Globus pallidus (tissue), 1 donor: ENCODE measurements at places on chromosomes 7 and 10.

DNA sequence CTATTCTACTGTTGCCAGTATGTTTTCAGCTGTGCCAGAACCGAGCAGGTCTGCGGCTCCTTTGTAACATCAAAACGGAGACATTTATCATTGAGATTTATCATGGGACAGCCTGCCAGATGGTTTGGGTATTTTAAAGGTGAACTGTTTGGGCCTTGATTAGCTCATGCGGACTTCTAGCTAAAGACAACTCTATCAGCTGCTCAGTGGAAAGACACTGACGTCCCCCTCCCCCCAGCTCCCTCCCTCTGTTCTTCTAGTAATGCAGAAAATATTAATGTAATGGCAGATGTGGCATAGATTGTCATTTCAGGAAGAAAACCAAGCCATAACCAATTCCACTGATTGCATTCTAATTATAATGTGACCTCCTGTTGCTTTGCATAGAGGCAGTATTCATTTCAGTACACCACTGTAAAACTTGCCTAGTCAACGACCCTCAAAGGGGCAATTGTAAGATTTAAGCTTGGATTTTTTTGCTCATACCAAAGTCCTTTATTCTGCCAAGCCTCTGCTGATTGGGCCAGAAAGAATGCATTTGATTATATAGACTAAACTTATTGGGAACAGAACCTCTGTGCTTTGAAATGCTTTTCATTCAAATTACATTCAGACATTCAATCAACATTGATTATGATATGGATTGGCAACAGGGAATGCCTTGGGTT is 966.8 kb downstream of the LRMDA start:
- DNase-seq, result no peak

GRCh38 chr7:84188786-84189405 is 5.7 kb downstream of the SEMA3A start:
- DNase-seq, result peak; percentile 41

DNA sequence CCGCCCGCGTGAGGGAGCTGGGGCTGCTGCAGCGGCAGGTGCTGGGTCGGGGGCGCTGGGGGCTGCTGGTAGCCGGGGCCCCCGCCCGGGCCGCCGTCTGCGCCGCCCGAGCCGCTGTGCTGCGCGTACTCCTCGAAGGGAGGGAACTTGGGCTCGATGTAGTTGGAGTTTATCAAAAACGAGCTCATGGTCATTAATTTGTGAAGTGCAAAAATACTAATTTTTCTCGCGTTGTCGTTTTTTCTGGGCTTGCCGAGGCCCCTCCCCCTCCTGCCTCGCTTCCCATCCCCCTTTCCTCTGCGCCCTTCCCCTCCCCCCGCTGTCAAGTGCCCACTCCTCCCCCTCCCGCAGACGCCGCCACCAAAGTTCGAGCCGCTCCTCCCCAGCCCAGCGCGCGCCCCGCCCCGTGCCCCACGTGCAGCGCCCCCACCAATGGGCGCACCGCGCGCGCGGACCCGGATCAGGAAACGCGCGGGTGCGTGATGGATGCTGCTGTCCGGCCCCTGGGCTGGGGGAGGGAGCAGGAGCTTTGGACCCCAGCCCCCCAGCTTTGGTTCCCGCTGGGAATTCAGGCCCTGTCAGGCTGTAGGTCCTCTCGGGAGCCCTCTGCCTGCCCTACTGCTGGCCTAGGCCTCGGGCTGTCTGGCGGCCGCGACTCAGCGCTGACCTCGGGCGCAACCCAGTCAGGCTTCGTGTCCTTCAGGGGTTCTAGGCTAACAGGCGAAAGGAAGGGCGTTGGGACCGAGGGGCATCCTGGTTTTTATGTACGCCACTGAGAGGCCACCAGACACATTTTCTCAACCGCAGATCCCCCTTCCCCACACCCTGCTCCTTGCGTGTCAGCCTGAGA is at the start of gene HOXA4:
Gene HOXA4, minus strand, starts transcription at position 218 of the 850 bp plus-strand sequence. Its CDS starts 24 bp downstream, at position 194.
- peak; percentile 18 for DNase-seq

- DNase-seq, result peak; percentile 13
Observed at GRCh38 chr10:97974526-97975525, 55.6 kb downstream of the CRTAC1 start.

DNA sequence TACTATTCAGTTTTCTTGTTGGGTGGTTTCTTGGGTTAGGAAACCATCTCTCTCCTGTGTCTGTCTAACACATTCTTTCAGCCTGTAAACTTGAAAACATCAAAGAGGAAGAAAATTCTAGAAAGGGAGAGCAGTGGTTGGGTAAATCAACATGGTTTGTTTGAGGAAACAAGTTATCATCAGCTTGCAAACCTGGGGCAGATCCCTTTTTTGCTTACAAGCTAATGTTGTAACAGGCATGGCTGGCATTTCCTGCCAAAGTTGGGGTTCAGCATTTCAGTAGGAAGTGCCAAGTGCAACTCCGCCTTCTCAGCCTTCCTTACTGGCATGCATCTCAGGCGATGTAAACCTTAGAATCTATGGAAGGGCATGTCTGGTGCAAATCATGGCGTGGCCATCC is 112.6 kb downstream of the EEPD1 start:
- DNase-seq, result no peak

DNA sequence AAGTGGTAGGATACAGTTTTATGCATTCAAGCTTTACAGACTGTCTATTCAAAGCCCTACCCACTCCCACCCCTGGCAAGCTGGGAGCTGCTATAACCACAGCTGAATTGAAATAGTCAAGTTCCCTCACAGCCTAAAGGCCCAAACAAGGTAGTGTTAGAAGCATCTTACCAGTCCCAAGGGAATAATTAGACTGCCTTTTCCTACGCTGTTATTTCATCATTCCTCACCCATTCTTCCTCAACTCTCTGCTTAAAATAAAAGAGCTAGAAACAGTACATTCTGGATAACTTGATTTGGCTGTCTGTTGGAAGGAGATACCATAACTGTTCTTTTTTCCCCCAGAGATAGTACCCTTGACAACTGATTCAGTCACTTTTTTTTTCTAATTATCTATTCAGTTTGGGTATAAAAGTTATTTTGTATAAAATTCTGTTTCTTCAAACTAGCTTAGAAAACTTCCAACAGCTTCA is 54.0 kb downstream of the RAPGEF5 start:
- no peak for DNase-seq

DNA sequence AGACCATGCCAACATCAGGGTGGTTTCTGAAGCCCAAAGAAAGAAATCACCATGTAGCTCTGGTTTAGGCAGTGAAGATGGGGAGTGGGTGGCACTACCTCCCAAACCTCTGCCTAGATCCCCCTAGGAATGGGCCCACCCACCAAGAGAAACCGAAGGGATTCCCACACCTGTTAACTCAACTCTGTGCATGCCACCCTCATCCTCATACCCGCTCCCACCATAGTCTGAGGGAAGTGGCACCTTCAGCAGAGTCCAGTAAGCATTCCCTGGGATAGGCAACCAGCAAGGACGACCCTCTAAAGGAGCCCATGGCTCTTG is 1.7 kb upstream of the PLXNA4 start:
- no peak for DNase-seq

DNA sequence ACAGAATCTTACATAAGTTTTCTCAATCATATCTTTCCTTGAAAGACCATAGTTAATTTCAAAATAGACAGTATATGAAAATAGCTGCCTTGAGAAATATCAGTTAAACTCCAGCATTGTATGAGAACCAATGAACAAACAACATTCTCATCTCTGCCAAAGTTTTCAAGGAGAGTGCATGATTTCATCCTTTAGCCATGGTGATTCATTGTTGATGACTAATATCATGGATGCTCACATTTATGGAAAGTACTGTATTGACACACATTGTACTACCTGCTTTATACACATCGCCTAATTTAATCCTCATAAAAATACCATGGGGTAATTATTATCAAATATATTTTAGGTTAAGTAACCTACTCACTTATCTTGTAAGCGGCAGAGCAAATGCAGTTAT is 250.3 kb downstream of the CNTNAP2 start:
- no peak for DNase-seq

DNA sequence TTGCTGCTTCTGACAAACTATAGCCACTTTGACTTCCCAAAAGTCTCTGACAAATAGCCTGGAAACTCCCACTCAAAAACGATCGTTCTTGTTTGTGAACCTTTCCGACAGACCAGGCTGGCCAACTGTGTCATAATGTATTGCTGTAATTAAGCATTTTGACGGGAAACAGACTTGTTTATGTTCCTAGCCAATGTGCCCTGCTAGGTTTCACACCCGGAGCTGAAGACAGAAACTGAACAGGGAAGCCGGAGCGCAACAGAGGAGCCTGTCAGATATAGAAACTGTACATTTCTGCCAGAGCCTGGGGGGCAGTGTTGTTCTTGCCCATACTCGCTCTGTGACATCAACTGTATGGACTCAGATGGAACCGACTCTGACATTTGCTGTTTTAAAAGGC is 55.3 kb upstream of the C7orf33 start:
- DNase-seq, result peak; percentile 9

- DNase-seq, result no peak
Observed at GRCh38 chr10:1158066-1158465, 101.9 kb downstream of the WDR37 start.

DNA sequence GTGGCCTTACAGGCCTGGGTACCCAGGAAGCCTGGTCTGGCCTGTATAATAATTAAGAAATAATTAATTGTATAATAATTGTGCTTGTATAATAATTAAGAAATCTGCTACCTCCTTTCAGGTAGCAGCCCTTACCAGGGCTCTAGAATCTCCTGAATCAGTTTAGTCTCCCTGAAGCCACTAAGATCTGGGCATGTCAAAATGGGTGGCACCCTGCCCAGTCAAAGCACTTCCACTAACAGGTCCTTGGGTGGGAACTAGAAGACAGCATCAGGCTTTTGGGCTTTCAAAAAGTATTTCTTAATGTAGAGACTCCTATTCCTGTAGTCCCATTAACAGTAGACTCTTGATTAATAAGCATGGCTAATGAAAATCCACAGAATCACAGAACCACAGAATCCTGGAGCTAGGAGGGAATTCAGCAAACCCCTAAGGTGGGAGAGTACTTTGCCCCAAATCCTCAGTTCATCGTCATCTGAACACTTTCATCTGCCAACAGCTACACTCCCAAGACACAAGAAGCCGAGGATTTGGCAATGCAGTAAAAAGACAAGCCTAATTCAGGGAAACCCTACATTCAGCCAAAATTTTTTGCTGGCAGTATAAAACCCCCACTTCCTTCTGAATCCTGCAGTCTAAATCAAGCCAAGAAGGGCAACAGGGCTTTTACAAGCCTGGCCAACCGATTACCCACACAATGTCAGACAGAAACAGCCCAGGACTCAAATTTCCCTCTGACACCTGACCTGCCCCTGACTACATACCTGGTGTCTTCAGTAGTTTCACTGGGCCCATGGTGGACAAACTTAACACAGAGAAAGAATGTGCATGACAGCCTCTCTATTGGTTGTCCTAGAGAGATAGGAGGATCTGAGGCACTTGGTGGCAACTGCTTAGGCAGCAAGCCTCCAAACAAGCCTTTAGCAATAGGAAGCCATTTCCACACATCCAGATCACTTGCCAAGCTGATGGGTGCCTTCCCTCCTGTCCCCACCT is 5.9 kb upstream of the IL6 start:
- no peak for DNase-seq

GRCh38 chr10:87775766-87776165 is 42.3 kb downstream of the ATAD1 start:
- no peak for DNase-seq

GRCh38 chr10:70122742-70123141 is 9.9 kb downstream of the AIFM2 start:
- no peak for DNase-seq

DNA sequence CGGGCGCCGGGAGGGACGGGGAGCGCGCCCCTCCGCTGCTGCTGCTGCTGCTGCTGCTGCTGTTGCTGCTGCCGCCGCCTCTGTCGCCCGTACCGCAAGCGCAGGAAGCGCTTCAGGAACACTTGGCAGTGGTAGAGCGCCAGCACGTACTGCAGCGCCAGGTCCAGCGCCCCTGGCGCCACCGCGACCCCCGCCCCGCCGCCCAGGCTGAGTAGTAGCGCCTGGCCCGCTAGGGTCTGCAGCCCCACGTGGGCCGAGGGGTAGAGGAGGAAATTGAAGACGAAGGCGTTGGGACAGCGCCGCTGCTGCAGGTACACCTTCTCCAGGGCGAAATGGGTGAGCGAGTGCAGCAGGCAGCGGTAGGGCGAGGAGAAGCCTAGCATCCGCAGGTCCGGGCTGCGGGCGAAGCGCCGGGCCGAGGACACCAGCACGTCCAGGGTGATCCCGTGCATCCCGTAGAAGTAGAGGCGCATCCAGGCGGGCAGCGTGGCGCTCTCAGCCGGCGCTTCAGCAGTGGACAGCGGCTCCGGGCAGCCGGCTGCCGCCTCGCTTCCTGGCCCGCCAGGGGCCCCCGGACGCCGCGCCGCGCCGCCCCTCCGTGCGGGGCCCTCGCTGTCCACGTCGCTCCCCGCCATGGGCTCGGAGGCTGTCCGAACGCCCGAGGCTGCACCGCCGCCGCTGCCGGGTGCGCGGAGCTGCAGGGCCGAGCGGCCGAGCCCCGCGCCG is at the start of gene TMEM229A:
Gene TMEM229A, minus strand, starts transcription at position 699 of the 726 bp plus-strand sequence. Its CDS starts 64 bp downstream, at position 635.
- DNase-seq, result peak; percentile 71

- DNase-seq, result no peak
Observed at GRCh38 chr7:26843705-26844104, 20.7 kb downstream of the SKAP2 start.

GRCh38 chr10:91610444-91610843 is 22.4 kb downstream of the PPP1R3C start:
- DNase-seq, result no peak

DNA sequence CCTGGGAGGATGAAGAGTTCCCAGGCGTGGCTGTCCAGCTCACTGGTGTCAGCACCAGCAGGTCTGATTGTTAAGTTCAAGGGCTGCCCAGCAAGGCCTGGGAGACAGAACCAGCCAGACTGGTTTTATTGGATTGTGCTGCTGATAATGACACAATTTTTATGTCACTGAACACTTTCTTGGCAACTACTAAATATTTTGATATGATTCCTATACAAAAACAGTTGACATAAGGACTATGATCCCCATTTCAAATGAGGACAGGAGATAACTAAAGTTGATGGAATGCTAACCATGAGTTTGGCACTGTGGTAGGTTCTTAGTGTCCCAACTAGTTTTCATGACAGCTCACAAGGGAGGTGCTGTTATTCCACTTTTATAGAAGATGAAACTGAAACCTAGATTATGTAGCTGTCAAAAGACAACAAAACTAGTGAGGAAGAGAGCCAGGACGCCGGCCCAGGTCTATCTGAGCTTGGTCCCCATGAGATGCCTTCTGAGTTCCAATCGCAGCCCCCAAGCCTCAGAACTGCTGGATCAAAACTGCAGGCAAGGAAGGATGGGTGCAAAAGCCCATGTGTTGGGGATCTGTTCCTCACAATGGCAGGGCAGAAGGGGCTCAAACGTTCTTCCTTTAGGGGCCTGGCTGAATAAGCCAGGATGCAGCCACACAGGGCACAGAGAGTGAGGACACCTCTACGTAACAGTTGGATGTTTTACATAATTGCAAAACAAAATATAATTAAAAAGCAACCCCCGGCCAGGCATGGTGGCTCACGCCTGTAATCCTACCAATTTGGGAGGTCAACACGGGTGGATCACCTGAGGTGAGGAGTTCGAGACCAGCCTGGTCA is 52.8 kb downstream of the COBL start:
- no peak for DNase-seq

- DNase-seq, result no peak
Observed at GRCh38 chr10:50508315-50509051, 115.3 kb downstream of the SGMS1 start.
